Cerebellar nuclear complex (tissue), 1 donor: ENCODE measurements at places on chromosomes 3 and 15.

- no peak for DNase-seq
Measured at GRCh38 chr3:78273326-78273725, 1233.4 kb downstream of the ROBO2 start.

DNA sequence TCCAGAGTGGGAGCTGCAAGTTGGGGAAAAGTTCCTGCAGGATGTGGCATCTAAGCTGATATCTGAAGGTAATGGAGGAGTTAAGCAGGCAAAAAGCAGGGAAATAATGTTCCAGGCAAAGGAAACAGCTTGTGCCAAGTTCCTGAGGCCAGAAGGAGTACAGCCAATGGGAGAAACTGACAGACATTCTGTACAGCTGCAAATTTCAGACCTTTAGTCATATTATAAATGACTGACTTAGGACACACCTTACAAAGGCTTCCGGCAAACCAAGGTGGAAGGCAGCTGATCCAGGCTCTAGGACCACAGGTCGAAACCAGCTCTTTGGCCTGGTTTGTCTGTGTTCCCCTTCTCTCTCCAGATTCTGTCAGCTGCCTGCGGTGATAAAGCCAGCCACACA is 9.3 kb downstream of the WWTR1 start:
- DNase-seq: no peak

DNA sequence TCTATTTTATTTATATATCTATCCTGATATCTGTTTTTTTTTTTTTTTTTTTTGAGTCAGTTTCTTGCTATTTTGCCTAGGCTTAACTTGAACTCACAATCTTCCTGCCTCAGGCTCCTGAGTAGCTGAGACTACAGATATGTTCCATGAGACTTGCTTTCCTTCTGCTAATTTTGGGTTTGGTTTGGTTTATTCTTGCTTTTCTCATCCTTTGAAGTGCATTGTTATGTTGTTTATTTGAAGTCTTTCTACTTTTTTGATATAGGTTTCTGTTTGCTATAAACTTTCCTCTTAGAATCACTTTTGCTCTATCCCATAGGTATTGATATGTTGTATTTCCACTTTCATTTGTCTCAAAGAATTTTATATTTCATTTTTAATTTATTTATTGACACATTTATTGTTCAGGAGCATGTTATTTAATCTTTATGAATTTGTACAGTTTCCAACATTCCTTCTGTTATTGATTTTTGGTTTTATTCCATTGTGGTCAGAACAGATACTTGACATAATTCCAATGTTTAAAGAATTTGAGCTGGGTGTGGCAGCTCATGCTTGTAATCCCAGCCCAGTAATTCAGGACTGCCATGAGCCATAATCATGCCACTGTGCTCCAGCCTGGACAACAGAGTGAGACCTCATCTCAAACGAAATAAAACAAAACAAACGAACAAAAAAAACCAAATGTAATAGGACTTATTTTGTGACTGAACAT is 62.3 kb upstream of the PLSCR4 start:
- DNase-seq: no peak

DNA sequence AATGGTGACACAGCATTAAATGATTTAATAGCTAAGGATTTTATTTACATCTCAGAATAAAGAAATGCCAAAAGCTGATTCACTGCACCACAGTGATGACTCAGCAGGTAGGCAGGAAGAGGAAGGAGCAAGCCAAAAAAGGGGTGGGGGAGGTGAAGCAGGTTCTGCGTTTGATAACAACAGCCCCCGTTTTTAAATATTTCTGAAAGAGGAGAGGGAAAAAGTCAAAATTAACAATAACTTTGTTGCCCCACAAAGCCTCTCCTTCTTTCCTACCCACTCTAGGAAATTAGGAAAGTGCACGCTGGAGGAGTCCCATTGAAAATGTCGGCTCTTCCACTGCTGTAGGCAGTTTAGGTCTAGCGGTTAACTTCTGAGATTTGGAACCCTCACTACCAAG is 9.9 kb upstream of the CCDC54 start:
- DNase-seq: no peak

DNA sequence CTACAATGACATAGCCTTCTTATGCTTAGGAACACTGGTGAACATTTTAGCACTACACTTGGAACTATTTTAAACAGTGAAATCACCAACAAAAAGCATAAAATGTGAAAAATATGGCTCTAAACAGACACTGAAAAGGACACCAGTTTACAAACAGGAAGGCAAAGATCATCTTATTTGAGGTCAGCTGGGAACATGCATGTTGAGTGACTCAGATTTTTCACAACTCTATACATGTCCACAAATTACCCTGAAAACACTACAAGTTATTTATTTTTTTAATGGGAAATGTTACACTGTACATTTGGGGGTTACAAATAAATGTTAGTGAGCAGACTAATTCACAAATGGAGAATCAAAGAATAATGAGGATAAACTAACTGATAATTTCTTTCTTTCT is 12.5 kb upstream of the GK5 start:
- no peak for DNase-seq

DNA sequence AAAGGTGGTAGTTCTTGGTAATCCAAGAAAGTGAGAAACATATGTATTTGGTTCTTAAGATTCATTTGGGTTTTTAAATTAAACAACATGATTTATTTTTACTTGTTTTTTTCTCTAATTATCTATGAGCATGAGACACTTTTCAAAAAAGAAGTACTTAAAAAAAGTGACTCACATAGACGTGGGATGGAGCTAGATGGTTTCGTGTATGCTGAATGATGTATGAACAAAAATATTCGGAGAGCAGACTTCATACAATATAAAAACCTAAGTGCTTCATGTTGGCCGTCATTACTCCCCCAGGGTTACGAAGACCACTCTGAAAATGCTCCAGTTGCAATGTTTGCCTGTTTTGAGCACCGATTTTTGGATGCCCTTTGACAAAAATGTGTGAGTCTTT is 90.9 kb downstream of the RORA start:
- DNase-seq: no peak

DNA sequence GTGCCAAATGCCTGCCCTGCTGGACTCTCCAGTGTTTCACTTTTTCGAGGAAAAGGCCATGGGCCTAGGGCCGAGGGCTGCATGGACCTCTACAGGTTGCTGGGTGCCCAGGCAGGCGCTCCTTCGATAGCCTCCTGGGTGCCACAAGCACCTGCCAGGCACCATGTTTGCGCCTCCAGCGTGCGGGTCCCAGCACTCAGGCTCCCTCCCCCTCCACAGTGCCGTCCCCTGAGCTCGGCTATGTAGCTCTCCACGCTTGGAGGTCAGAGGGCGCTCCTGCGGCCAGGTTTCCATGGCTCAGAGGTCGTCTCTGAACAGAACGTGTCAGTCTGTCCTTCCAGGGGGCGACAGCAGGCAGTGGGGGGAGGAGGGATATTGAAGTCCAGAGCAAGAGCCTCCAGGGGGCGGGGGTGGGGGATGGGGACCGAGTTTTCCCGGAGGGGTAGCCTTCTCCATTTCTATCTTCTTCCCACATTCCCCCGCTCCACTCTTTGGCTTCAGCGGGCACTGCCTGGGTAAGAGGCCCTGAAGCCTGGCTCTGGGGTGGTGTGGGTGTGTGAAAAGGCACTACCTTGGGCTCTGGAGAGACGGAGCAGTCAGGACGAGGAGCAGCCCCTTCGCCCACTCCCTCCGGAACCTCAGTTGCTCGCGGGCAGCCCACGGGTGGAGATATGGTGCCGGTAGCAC is 3.6 kb downstream of the ONECUT1 start:
- no peak for DNase-seq

GRCh38 chr3:126103121-126104027 is 19.4 kb upstream of the SLC41A3 start:
- DNase-seq: no peak

GRCh38 chr15:38685686-38686339 is 121.2 kb upstream of the RASGRP1 start:
- no peak for DNase-seq

DNA sequence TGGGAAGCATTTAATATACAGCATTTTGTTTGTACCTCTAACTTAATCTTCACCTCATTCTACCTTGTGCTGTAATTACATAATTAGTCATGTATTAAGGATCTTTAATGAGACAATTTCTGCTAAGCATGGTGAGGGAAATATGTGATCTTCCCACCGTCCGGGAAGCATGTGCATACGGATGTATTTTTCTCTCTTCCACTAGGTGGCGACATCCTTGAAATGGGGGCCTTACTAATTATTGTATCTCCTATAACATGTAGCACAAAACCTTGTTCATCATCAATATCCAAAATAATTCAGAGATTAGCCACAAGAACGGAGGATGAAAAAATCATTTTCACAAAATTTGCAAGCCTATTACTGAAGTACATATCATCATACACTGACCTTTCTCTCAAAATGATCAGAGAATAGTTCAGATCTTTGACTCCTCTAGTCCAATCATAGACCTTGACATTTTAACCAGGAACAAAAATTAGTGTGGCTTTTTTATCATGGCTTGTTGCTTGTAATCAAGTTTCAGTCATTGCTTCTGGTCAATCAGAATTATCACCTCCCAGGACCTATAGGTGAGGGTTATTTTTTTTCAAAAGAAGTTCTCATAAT is 148.9 kb upstream of the GBE1 start:
- DNase-seq: no peak

GRCh38 chr15:70879401-70879800 is 12.8 kb downstream of the THAP10 start:
- no peak for DNase-seq

GRCh38 chr3:30332196-30333021 is 274.0 kb upstream of the TGFBR2 start:
- no peak for DNase-seq
